Activated CD4-positive, alpha-beta T cell treated with anti-CD3 and anti-CD28 coated beads for 4 hours (primary cell): ENCODE measurements at places on chromosomes 2 and 18.

DNA sequence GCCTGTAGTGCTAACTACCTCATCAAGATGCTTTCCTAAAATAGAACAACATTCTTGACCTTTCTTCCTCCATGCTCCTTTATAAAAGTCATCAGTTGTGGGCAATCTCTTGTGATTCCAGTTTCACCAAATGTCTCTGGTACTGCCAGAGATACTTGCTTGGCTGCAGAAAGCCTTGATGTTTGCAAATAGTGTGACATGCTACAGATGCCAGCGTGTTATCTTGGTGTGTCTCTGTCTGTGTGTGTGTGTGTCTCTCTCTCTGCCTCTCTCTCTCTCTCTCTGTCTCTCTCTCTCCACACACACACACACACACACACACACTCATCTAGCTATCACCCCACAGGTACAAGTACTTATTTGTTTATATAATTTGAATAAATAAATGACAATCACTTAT lies 146.9 kb downstream of the CCDC102B start:
- DNase-seq: no peak

DNA sequence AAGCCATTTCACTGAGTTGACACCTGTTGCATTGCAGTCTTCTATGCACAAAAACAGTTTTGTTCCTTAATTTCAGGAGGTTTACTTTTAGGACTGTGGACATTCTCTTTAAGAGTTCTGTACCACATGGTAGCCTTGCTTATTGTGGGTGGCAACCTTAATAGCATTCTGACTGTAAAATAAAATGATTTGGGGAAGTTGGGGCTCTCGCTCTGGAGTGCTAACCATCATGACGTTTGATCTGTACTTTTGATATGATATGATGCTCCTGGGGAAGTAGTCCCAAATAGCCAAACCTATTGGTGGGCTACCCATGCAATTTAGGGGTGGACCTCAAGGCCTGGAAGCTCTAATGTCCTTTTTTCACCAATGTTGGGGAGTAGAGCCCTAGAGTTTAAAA lies 3.4 kb downstream of the CTLA4 start:
- no peak for DNase-seq

DNA sequence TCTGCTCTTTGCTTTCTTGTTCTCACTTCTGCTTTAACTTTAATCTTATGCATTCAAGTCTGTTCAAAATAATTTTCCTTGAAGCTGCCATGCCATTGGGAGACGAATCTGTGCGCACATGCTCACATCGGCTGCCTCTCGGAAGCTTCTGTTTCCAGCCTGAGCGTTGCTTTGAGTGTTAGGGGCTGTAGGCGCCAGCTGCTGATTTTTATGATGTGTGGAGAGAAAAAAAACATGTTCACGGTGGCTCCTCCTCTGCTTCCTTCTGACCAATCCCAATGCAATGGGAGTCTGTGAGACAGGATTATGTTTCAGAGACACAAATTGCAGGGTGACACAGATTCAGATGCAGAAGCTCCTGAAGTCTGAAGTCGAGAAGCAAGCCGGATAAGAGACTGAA lies at the start of gene MC4R:
Gene MC4R, minus strand, starts transcription at position 180 of the 400 bp plus-strand sequence. CDS start 426 bp downstream, outside the sequence.
- no peak for DNase-seq

DNA sequence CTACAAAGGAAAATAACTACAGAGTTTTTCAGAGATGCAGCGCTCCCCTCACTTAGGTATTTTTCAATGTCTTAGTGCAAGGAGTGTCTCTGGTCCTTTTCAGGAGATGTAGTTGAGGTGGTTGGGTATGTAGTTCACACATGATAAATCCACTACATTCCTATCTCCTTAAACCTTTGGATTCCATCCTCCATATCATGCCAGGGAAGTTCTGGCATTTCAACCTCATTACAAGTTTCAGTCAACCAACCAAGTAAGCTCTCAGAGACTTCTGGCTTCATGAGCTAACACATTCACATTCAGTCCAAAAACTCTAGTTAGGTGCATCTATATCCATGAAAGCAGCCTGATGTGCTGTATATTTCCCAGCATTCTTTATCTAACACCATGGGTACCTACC lies 47.3 kb downstream of the MAP3K20 start:
- DNase-seq: no peak

- no peak for DNase-seq
Measured at GRCh38 chr2:102063487-102063911, 71.7 kb downstream of the IL1R2 start.

- DNase-seq: no peak
Measured at GRCh38 chr2:50777954-50778353, 254.0 kb downstream of the NRXN1 start.

GRCh38 chr2:3486047-3487027 lies 33.0 kb downstream of the ADI1 start:
- DNase-seq: no peak

GRCh38 chr18:59876310-59876626 lies 23.5 kb upstream of the PMAIP1 start:
- no peak for DNase-seq

GRCh38 chr18:3453540-3454364 lies 3.8 kb downstream of the TGIF1 start:
- DNase-seq: peak; percentile 32

- no peak for DNase-seq
Measured at GRCh38 chr18:79227621-79228020, 158.4 kb downstream of the ATP9B start.

GRCh38 chr18:35998967-35999366 lies 26.5 kb downstream of the RMP24 start:
- DNase-seq: no peak

GRCh38 chr18:56563568-56563967 lies 74.8 kb downstream of the TXNL1 start:
- no peak for DNase-seq

- DNase-seq: no peak
Measured at GRCh38 chr2:20915271-20915670, 92.4 kb upstream of the LDAH start.

DNA sequence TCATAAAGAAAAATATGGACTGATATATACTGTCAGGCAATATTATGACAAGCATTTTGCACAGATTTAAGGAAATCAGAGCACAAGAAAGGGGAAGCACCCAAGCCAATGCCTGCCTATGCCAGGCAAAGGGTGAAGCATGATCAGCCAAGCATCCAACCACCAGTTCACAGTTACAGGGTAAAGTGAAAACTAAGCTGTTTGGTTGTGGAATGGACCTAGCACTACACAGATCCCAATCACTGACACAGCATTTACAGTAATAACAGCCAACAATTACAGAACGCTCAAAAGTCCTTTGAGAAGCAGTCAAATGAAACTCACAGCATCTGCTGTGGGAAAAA lies 90.3 kb downstream of the SP3 start:
- DNase-seq: no peak

DNA sequence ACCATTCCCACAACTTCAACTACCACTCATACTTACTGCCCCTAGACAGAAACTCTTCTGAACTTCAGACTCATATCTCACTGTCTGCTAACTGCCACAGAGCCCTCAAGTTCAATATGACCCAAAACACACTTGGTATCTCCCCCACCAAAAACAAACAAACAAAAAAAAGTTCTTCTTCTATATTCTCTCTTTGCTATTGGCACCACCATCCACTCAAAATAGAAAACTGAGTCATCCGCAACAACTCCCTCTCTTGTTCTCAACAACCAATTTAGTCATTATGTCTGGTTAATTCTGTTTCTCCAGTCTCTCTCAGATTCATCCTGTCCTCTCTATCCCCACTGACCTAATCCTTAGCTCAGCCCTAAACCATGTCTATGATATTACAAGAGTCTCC lies 7.2 kb upstream of the DCTN1 start:
- no peak for DNase-seq

- DNase-seq: no peak
Measured at GRCh38 chr2:60498127-60498815, 55.2 kb downstream of the BCL11A start.

- no peak for DNase-seq
Measured at GRCh38 chr2:68187329-68187728, 29.6 kb downstream of the PNO1 start.
